Naive B cell (primary cell): ENCODE measurements at places on chromosomes 2 and 18.

GRCh38 chr2:144431392-144431783 lies 88.5 kb downstream of the ZEB2 start:
- no peak for DNase-seq

DNA sequence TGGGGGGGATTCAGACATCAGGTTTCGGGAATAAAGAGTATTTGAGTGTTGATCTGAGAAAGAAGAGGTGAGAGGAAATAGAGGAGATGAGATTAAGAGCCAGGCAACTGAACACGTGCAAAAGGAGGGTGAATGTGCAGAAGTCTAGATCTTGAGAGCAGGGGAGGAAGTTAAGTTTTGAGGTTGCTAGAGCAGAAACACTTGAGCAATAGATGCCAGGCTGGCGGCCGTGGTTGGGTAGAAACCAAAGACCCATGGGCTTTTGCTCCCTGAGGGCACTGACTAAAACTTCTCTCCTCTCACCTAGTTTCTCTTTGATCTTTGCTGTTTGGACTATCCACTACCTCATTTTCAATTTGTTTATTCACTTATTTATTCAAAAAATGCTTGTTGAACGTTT lies 116.0 kb downstream of the CDC42EP3 start:
- peak; percentile 69 for DNase-seq

- DNase-seq = no peak
Observed at GRCh38 chr2:118123561-118124232, 35.4 kb downstream of the INSIG2 start.

DNA sequence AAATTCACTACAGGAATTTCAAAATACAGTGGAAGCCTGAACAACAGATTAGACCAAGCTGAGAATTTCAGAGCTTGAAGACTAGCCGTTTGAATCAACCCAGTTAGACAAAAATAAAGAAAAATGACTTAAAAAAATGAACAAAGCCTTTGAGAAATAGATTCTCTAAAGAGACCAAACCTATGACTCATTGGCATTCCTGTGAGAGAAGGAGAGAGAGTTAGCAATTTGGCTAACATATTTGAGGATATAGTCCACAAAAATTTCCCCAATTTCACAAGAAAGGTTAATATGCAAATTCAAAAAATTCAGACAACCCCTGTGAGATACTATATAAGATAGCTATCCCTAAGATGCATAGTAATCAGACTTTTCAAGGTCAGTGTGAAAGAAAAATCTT lies 78.0 kb downstream of the MYO3B start:
- DNase-seq = no peak

GRCh38 chr2:102048465-102048864 lies 56.7 kb downstream of the IL1R2 start:
- no peak for DNase-seq

GRCh38 chr2:147845411-147845971 lies 662 bp downstream of the ACVR2A start:
- DNase-seq = peak; percentile 53

DNA sequence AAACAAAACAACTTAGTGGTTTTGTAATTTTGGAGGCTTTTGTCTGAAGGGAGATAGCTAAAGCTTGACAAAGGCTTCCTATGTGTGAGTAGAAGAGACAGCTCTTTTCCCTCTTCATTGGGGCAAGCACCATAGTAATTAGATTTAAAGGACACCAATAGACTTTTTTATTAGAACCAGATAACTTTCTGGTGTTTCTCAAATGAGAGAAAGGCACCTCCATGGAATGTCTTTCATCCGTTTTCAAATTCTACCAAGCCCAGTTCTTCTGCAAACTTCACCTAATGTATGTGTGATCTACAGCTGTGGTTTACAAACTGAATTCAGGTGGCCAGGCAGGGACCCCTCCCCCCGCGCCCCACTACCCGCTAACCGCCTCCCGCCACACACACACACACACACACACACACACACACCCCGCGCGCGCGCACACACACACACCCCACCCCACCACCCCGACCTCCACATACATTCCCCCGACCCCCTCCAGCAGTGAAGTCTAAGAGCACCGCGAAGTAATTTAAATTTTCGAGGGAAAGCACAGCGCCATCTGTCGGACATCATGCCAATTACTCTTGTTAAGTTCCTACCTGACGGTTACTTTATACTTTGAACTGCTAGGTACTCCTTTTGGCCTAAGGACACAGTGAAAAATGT lies 31.6 kb upstream of the PPP1R1C start:
- DNase-seq = peak; percentile 39

GRCh38 chr2:126912201-126912600 lies 13.5 kb downstream of the TEX51 start:
- no peak for DNase-seq

DNA sequence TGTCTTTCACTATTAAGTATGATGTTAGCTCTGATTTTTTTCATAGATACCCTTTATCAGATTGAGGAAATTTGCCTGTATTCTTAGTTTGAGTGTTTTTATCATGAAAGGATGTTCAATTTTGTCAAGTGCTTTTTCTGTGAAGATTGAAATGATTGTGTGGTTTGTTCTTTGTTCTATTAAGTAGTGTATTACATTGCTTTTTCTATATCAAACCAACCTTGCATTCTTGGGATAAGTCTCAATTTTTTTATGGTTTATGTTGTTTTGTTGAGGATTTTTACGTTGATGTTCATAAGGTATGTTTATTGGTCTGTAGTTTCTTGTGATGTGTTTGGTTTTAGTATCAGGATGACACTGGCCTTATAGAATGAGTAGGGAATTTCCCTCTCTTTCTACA lies 19.1 kb downstream of the PDK1 start:
- DNase-seq = no peak

DNA sequence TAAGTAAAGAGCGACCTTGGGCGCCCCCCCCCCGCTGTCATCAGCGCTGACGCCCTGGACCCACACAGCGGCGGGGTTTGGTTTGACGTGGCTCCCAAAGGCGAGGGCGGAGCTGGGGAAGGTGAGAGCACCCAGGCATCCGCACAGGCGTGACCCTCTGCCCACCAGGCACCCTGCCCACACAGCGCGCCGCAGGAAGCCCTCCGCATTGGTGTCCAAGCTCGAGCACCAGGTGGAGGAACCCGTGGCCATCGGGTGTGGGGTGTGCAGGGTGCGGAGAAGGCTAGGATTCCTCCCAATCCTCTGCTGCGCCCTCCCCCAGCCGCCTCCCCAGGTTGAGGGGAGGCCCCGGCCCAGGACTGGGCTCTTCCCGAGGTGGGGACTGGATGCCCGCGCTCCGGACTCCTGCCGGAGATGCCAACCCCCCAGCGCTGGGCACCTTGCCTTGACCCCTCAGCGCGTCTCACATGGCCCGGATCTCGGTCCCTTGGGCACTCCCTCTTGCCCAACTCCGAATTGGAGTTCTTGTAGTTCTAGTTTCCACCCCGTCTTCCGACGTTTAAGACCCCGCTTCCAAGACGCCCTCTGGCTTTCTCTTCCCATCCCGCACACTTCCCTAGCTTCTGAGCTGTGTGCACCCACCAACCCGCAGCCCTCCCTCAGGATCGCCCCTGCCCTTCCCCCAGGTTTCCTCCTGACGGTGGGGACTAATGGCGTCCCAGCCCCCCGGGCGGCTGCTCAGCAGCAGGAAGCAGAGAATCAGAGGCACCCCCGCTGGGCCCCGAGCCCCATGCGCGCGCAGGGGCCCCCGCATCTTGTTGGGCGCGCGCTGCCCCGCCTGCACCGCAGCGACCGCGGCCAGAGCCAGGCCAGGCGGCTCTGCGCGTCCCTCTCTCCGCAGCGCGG lies 25.9 kb upstream of the RESP18 start:
- no peak for DNase-seq

DNA sequence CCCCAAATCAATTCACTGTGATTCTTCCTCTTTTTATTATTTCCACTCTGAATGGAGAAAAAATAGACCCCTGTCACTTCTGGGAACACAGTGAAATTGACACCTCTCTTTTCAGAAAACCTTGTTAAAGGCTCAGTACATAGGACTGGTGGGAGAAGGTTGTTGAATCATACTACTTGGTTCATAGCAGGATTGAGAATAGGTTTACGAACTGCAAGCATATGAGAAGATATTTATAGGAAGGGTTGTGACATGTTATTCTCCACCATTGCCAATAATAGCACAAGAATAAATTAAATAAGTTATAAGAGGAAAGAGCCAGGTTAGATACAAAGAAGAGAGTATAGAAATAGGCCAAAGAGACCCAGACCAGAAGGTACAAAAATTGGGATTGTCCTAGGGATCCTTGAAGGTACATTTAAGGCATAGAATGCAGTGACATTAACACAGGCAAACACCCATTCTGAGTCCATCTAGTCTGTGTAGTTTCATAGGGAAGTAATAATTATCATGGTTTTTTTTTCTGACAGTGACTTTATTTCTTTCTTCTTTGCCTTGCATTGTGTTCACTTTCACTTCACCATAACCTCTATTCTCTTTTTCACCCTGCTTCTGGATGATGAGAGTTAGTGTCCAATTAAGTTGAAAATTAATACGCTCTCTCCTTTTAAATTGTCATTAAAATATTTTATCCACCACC lies 21.8 kb upstream of the SERPINE2 start:
- no peak for DNase-seq

DNA sequence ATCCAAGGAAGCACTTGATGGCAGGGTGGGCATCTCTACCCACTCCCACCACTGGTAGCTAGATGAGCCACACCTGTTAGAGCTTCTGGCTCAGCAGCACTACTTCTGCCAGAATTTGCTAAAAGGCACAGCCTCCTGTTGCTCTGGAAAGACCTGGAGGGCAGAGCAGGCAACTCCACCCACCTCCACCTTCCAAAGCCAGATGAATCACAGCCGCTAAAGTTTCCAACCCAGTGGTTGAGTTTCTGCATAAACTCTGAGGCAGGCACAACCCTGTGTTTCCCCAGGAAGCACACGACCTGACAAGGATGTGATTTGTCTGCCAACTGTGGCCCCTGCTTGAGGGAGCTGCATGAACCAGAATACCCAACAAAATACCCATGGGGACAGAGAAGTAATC lies 111.6 kb upstream of the GCFC2 start:
- no peak for DNase-seq

DNA sequence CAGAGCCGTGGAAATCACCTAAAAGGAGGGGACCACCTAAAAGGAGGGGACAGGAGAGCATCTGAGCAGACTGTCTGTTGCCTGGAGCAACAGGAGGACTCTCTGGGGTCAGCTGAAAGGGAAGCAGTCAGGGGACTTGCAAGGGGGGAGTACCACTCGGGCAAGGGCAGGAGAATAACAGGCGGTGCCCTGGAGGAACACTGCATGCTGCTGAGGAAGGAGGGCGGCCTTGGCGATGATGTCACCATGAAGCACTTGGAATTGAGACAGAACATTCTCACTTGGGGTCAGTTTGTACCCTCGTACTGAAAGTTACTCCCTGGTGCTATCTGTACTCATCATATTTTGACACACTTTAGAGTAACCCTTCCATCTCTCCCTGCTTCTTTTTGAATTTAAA lies 18.4 kb downstream of the SIX3 start:
- no peak for DNase-seq

- no peak for DNase-seq
Observed at GRCh38 chr18:53644799-53645471, 579.5 kb downstream of the MBD2 start.
